ENCODE measurements at places on chromosomes 5 and 9.

DNA sequence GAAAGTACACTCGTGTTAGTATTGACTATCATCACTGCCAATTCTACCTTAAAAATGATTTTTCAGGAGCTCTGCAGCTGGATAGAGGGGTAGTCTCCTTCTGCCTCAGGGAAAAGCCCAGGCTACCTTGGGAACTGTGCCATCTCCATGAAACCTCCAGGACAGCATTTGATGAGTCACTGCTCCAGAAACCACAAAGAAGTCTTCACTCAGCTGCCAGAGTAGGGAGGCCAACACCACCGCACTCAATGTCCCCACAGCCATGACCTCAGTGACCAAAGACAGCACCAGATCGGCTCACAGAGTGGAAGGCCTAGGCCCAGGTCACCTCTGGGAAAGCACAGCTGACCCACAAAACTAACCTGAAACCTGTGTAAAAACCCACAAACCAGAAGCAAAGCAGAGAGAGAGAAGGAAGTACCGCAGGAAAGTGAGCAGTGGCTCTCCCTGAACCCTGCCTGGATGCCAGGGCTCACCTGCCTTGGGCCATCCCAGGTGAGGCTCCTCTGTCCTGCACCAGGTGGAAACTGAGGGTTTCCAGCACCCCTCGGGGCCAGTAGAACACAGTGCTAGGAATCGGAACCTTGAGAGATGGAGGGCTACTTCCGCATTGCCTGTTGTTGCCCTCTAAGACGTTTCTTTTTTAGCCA is 30.0 kb downstream of the S1PR3 start:
- DNase-seq = no peak

GRCh38 chr5:6583049-6583880 is 49.6 kb downstream of the NSUN2 start:
- no peak for DNase-seq

- no peak for DNase-seq
Measured at GRCh38 chr5:106680330-106680729, 990.4 kb downstream of the EFNA5 start.

DNA sequence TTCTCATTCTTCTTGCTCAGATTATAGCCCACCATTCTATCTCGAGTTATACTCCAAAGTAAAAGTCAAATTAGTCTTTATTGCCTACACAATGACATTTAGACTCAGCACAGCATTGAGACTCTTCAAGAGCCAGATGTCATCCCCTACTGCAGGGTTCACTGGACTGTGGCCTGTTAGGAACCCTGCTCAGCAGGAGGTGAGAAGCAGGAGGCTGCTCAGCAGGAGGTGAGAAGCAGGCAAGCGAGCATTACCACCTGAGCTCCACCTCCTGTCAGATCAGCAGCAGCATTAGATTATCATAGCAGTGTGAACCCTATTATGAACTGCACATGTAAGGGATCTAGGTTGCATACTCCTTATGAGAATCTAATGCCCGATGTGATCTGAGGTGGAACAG is 12.7 kb upstream of the LIFR start:
- no peak for DNase-seq

DNA sequence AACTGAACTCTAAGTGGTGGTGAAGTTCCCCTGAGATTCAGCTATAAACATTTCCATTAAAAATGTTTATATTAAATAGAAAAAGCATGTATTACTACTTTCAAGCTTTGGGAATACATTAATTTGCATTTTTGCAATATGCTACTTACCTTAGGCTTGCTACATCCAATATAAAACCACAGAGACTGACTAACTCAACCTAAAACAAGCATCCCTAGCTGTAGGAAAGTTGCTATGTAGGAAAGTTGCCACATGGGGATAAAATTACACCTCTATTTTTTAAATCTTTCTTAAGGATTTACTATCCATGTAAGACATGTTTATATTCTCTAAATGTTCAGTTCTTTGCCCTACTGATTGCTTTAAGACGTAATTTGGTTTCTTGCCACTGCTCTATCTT is 12.8 kb downstream of the SCAMP1 start:
- no peak for DNase-seq

DNA sequence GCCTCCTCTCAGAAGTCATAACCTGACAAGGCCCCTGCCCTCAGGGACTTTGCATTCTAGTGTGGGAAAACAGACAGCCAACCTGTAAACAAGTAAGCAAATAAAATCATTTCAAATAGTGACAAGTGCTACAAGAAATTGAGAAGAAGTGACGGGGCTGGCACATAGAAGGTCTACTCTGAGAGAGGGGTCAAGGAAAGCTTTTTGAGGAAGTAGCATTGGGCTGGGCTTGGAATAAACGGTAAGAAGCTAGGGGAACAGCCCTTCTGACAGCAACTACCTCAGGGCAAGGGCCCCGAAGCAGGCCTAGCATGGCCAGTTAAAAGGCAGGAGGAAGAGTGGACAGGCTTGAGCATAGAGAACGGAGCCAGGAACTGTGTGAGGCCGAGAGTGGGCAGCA is 4.8 kb upstream of the SLC2A8 start:
- DNase-seq = no peak

- DNase-seq = no peak
Measured at GRCh38 chr5:94498199-94498598, 120.2 kb downstream of the KIAA0825 start.

DNA sequence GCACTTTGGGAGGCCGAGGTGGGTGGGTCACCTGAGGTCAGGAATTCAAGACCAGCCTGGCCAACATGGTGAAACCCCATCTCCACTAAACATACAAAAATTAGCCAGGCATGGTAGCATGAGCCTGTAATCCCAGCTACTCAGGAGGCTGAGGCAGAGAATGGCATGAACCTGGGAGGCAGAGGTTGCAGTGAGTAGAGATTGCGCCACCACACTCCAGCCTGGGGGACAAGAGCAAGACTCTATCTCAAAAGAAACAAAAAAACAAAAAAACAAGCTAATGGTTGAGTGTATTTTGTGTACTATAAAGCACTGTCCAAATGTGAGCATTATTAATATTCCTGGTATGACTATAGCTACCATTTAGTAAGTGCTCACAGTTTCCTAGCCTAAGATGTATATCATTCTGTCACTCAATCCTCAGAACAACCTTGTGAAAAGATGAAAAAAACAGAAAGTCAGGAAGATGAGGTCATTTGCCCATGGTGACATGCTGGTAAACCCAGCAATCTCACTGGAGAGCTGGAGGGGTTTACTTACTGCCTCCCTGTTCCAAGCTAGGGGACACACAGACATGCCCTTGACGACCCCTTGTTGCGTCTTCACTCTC is 27.7 kb downstream of the ARHGEF37 start:
- no peak for DNase-seq

Data from stimulated activated CD4-positive, alpha-beta T cell treated with anti-CD3 and anti-CD28 coated beads, TNF-alpha, amount 100 ng/mL, for 4 hours (primary cell).